ENCODE measurements at places on chromosomes 5 and 9.
A peak's percentile ranks its signal among the peaks of the same experiment; 100 is the strongest.

DNA sequence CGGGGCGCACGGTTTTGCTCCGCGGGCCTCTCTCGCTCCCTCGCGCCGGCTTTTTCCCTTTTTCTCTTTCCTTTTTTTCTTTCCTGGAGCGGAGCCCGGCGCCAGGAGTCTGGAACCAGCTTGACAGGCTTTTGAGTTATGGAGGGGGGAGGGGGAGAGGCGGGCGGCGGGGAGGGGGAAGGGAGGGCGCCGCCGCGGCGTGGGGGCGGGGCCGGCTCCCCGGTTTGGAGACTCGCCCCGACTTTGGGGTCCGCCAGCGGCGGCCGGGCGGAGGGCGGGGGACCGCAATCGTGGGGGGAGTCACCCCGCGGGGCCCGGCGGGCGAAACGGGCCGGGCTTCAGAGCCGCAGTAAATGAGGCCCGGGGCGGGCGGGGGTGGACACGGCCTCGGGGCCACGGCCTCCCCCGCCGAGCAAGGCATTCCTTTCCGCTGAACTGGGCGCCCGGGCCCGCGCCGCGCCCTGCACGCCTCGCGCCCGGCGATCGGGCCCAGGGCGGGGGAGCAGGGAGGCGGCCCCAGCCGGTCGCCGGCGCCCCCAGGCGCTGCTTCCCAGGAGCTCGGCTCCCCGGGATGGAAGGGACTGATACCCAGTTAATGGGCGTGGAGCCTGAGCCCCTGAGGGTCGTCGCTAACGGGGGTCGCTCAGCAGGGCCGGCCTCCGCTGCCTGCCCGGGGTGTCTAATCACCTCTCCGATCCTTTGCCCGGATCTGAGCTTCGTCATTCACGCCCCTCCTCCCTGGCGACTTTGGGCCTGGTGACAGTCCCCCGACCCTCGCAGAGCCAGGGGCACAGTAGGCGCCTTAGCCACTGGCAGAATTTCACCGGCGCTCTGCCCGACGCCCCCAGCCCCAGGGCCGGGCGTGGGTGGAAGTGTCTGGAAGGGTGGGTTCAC, 138.1 kb downstream of the C9orf50 start:
- peak; percentile 78 for DNase-seq

DNA sequence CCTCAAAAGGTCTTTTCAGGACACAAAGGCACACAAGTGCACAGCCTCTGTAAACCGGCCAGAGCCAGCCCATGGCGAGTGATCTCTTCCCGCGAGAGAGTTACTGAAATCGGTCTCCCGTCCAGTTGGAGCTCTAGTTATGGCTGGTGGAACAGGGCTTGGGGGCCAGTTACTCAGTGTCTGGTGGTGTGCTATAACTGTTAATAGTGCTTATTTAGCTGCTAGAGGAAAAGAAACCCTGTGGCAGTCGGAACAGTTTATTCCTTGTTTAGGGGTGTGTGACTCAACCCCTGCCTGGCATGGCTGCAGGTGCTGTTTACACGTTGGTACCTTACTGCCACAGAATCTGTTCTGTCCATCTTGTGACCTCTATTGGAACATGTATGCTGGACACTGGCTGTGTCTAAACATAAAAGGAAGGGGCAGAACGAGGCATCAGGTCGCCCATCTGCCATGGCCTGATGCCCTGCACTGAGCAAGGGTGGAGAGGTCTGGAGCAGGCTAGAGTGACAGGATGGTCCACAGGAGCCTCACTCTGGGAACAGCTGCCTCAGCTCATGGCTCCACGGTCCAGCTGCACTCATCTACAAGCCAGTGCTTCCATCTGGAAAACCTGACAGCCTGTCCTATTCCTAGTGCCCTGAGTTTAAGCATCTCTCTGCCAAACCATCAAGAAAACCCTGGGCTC, 49.6 kb upstream of the SIMC1 start:
- no peak for DNase-seq

- peak; percentile 19 for DNase-seq
Observed at GRCh38 chr5:41094871-41095270, 23.7 kb upstream of the MROH2B start.

GRCh38 chr9:89427621-89428221, 70.2 kb downstream of the SEMA4D start:
- peak; percentile 59 for DNase-seq

- DNase-seq = peak; percentile 6
Observed at GRCh38 chr9:76562511-76562911, 103.5 kb downstream of the GCNT1 start.
